ENCODE measurements at places on chromosomes 7 and 10.

DNA sequence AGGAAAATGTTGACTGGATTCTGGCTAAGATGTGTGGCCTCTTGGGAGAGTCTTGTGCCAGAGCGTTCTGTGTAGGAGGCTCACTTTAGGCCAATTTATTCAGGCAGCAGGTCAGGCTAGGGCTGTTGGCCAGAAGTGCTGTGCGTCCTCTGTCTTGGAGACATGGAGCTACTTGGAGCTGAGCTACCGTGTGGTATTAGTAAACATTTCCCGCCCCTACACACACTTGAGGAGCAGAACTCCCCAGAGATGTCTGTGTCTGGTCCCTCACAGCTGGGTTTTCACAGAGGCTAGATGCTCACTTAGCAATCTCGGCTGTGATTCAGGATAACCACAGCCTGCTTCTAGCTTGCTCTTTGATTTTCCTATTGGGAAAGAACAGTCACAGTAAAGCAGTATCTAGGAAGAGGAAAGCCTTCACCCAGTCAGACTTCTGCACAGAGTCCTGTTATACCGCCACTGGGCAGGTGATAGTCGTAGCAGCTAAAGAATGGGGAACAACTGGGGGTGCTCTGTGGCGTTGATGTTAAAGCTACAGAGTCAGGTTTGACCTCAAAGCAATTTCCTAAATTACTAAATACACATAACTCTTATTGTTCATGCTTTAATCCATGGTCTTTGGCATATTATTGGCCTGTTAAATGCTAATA lies 86.7 kb downstream of the MDFIC start:
- peak; percentile 18 for DNase-seq

- no peak for DNase-seq
Measured at GRCh38 chr7:155685791-155686160, 41.3 kb downstream of the RBM33 start.

- no peak for DNase-seq
Measured at GRCh38 chr10:29598851-29599311, 35.9 kb downstream of the SVIL start.

DNA sequence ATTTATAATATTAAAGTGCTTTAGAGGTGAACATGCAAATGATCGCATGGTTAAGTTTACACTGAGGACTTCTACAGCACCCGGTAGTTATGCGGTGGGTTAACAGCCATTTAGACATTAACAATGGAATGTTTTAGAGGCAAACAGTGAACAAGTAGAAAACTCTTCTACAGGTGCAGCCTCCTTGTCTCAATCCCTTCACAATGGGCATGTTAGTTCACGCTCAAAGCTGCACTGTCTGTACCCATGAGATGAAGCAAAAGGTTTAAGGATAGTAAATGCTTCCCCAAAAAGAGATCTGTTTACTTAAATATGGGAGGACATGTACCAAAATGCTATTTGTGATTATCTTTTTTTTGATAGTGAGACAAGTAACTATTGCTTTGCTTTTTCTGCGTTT lies 25.1 kb downstream of the PUS7 start:
- DNase-seq, result no peak

DNA sequence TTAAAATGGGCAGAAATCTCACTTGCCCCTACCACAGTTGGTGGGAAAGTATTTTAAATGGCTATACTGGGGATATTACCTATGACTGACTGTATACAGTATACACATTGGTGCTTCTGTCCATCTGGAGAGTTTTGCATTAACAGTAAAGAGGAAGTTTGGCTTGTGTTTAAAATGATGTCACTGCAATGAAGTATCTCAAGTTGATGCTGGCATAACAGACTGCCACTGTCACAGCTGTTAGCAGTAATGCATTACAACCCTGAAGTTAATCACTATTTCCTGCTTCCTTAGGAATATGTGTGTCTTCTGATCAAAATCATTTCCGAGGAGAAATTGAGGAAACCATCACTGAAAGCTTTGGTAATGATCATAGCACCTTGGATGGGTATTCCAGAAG lies 1.9 kb downstream of the DKK1 start:
- no peak for DNase-seq

DNA sequence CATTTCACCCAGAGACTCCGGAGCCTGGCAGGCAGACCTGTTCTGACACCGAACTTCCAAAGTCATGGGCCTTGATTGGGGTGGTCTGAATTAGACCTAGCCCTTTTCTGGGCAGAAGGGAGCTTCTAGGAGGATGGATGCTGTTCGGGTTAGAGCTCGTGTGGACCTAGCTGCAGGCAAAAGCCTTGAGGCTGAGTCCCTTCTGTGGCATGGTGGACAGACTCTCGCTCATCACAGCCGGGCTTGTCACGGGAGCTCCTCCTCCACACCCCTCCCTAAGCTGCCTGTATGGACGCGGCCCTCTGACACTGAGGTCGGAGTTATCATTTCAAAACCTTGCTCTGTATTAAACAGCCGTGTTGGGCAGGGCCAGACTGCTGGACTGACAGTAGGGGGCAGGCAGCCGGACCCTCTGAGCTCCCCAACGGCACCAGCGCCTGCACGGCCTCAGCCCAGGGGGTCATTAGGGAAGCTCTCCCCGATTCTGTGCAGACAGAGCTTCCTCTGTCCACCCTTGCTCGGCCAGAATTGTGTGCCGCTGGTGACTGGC lies 2.2 kb downstream of the IRF5 start:
- DNase-seq, result no peak

DNA sequence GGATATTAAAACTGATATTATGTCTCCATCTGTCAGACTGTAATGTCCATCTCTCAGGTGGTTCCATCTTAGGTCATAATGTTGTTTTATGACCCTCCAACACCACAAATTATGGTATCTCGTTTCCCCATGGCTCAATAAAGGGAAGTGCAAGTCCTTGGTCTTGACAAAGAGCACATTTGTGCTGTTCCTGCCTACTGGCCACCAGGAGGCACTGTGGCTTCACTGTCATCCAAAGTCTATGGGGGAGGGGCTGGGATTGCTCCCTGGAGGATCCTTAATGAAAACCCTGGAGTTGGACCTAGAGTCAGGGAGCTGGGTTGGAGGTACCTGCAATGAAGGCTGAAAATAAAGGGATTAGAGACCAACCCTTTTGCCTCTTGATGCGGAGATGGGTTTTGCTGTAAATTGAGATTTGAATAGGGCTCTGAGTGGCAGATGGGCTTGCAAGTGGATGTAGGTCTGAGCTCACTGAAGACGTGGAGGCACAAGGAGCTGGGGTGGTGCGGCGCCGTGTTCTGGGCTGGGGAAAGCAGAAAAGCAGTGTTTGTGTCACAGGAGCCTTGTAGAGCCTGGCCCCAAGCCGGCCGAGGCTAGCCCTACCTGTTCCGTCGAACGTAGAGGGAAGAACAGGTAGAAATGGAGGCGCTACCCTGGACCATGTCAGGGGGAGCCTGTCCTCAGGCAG lies 180.5 kb upstream of the PRSS58 start:
- DNase-seq, result no peak

DNA sequence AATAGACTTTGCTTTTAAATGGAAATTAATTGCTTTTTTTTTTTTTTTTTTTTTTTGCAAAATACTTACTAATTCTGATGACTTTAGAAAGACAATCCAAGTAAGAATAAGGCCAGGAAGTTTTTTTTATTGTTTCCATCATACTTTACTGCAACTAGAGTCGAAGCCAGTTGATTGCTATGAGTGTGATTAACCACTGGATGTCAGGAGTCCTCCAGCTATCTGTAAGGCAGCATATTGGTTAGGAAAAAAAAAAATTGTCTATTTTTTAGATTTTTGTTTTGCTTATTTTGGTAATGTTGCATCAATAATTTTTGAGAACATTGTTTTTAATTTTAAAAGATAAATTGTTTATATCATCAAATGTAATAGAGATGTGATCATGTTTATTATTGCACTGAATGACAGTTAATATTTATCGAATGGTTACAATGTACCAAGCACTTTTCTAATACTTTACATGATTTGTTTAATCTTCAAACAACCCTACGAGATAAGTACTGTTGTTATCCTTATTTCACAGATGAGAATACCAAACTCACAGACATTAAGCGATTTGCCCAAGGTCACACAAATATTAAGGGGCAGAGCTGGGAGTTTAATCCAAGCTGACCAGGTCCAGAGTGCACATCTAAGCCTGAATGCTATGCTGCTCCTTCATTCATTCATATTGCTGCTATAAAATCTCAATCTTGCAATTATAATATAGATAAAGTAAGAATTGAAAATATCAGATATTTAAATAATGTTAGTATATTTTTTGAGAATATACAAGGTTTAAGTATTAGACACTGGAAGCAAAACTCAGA lies 19.9 kb upstream of the LMOD2 start:
- DNase-seq, result peak; percentile 11

DNA sequence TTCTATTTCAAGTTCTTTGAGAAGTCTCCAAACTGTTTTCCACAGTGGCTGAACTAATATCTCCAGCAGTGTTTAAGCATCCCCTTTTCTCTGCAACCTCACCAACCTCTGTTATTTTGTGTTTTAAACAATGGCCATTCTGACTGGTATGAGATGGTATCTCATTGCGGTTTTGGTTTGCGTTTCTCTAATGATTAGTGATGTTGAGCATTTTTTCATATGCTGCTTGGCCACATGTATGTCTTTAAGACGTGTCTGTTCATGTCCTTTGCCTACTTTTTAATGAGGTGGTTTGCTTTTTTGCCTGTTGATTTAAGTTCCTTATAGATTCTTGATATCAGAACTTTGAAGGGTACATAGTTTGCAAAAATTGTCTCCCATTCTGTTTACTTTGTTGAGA lies 156.6 kb upstream of the IMMP2L start:
- no peak for DNase-seq

DNA sequence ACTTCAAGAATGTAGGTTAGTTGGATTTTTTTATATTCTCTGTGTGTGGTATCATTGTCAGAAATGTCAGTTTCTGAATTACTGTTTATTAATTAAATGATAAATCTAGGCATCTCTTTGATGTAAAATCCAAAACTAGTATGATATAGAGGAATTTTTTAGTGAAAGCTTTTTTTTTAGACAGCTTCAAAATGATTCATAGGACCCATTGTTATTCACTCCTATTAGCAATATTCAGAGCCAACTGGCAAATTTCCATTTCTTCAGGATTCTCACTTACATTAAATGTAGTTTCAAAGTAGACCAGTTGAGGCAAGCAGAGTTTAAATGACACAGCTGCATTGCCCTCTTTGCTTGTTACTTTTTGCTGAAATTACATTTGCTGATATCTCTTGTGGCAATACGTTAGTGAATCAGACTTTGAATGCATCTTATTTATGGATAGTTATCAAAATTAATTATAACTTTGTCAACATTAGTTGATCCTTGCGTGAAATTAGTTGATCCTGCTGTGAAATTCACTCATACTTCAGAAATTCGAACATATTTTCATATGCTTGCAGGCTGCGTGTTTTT lies 20.3 kb downstream of the ZNF277 start:
- no peak for DNase-seq

DNA sequence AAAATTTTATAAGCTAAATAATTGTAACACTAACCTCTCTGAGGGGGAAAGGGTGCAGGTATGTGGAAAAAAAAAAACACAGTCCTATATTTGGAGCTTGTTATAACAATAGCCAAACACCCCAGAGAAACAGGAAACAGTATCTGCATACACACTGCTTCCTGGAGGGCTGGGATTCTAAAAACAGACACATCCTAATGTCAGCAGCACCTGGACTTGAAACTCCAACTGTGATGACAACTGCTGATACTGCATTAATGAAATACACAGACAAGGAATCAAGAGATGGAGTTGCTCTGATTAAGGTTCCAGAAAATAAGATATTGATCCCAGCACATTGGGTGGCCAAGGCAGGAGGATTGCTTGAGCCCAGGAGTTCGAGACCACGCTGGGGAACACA lies 9.3 kb downstream of the DAGLB start:
- DNase-seq, result no peak

- DNase-seq, result no peak
Measured at GRCh38 chr10:97506199-97506991, 7.7 kb downstream of the UBTD1 start.

DNA sequence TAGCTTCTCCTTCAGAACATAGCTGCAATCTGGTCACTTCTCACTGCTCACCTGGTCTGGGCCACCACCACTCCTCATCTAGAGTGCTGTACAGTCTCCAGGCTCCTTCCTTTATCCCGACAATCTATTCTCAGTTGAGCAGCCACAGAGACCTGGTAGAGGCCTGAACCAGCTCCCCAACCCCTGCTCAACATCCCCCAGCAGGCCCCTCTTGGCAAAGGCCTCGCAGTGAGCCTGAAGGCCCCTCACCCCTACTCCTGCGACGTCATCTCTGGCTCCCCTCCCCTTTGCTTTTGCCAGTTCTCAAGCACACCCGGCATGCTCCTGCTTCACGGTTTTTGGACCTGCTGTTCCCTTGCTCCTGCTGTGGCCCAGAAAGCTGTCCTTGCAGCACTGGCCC lies 113.9 kb downstream of the ARHGAP22 start:
- DNase-seq, result no peak

- no peak for DNase-seq
Measured at GRCh38 chr7:137386966-137387365, 43.4 kb upstream of the PTN start.

DNA sequence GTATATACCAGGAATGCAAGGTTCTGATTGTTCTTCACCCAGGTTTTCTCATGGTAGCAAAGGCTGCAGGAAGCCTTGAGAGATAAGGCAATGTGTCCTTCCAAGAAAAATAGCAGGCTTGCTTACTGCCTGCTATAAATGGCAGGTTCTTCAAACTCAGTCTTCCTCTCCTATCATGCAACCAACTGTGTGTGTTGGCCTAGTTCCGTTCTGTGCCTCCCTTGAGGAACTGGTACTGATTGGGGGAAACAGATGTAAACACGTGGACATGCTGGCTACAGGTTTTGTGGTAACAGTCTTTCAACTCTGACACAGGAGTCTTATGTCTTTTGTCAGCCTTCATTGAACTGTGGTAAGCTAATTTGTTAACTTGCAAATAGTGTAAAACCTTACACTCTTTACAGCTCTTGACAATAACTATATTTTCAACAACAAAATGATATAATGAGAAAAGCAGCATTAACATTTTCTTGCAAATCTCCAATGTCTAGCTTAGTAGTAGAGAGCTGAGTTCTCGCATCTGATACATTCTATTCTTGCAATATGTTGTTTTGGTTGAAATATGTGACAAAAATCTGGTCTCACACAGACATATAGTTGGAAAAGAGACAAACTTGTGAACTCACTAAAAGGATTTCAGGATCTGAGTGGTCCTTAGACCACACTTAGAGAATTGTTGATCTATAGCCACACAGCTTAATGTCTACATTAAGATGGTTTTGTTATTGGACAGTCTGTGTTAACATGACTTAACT lies 54.7 kb upstream of the LSM8 start:
- DNase-seq, result no peak

GRCh38 chr7:4149645-4150044 lies 532.5 kb upstream of the FOXK1 start:
- no peak for DNase-seq

GRCh38 chr10:5629303-5630111 lies 36.9 kb downstream of the ASB13 start:
- peak; percentile 49 for DNase-seq

GRCh38 chr10:100998183-100998990 lies 1.2 kb upstream of the LZTS2 start:
- no peak for DNase-seq

- DNase-seq, result no peak
Measured at GRCh38 chr10:12741360-12741804, 260.1 kb downstream of the CCDC3 start.
